ENCODE measurements at places on chromosomes 3 and 15. TPM values are rescaled to one million over a fixed set of nuclear protein-coding genes. Genes with fewer than 3 reads are reported as not detected.

- peaks cover 21% of the 10 kb centered on the region for H3K4me1 ChIP-seq
- H3K4me3 ChIP-seq = no peak overlapping the region
- DNase-seq = no peak
- no peak overlapping the region for H3K27ac ChIP-seq
- H3K27me3 ChIP-seq = no peaks in the 10 kb centered on the region
Measured at GRCh38 chr3:127754411-127755304, 67.7 kb downstream of the MGLL start.

Gene ADGRG7
- total RNA-seq = not detected

Gene GPR149
- total RNA-seq = not detected

Gene ALDH1A3
- total RNA-seq = 9.9 TPM

DNA sequence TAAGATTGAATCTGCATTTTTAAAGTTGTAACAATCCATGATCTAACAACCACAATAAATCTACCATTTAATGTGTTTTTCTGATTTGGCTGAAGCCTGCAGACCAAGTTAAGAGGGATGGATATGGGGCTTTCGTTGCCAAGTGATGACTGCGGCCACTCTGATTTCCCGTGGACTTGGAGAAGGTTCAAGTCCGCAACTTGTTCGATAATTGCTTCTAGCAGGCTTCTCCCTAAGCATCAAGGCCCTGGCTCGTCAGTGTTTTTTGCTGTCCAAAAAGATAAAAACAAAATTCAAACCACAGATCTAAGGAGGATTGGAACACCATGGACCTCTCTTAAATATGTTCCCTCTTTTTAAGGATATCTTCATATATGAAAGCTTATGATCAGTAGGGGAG is 256.6 kb downstream of the CNTN3 start:
- H3K4me3 ChIP-seq = no peak overlapping the region
- DNase-seq = no peak
- no peaks in the 10 kb centered on the region for H3K4me1 ChIP-seq
- peaks cover 20% of the 10 kb centered on the region for H3K36me3 ChIP-seq
- no peaks in the 10 kb centered on the region for H3K27me3 ChIP-seq
- H3K27ac ChIP-seq = no peak overlapping the region

Gene IL17RC
- 41.8 TPM for total RNA-seq

DNA sequence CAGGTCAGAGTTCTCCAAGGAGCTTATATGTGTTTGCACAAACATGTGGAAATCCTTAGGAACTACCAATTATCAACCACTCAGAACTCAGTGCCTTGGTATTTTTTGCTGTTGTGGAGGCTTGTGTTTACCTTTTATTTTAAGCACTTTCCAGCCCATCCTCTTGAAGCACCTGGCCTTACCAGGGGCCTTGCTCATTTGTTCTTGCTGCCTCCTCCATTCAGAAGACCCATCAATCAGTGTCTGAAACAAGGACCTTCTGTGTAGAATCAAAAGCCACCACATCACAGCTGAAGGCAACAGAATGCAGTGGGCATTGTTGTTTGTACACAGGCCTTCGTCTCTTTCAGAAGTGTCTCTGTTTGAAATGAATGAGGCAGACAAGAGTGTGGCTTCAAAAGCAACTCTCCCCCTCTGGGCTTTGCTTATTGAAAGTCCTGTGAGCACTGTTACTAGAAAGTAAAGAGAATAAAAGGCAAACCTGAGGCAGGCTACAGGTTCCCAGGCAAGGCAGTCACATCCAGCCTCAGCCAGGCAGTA is 24.5 kb upstream of the LIPC start:
- H3K27me3 ChIP-seq = no peaks in the 10 kb centered on the region
- no peaks in the 10 kb centered on the region for H3K36me3 ChIP-seq
- H3K4me1 ChIP-seq = peaks cover 16% of the 10 kb centered on the region
- no peak for DNase-seq
- H3K4me3 ChIP-seq = no peak overlapping the region

DNA sequence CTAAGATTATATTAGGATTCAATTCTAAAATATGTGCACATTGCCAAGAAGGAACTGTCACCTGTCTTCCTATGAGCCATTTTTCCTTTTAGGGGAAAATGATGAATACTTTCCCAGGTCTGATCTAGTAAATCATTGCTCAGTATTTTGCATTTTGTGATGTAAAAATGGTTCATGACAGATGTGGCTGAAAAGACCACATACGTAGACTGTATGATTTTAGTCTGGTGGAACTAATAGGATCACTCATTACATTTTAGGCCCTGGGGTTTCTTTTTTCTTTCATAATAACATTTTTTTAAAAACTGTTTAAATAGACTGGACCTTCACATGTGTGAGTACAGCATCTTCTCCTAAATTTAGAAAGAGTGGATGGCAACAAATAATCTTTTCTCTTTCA is 201.7 kb upstream of the MLF1 start:
- no peak for DNase-seq
- H3K4me3 ChIP-seq = no peak overlapping the region
- H3K4me1 ChIP-seq = no peaks in the 10 kb centered on the region
- H3K27ac ChIP-seq = no peak overlapping the region
- no peaks in the 10 kb centered on the region for H3K27me3 ChIP-seq
- H3K36me3 ChIP-seq = no peaks in the 10 kb centered on the region

DNA sequence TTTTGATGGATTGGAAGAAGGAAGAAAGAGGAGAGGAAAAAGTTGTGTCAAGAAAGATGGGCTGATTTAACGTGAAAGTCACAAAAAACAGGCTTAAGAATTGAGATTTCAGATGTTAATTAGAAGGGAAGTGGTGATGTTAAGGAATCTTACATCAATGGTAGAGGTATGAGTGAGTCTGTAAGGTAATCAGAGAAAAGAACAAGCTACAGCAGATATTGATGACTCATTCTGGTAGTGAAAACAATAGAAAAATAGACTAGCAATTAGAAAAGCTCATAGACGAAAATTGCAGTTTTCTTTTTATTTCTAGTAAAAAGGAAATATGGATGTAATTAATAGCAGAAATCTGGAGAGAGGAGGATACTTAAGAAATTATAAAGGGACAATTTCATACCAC is 559.6 kb downstream of the MCTP2 start:
- DNase-seq = no peak
- H3K27me3 ChIP-seq = no peaks in the 10 kb centered on the region
- no peaks in the 10 kb centered on the region for H3K36me3 ChIP-seq
- H3K4me3 ChIP-seq = no peak overlapping the region
